ENCODE measurements at places on chromosomes 5 and 9. TPM values are rescaled to one million over a fixed set of nuclear protein-coding genes. Genes with fewer than 3 reads are reported as not detected.

The ADGRD2 gene
- not detected for total RNA-seq

The PDE6A gene
- total RNA-seq: not detected

The TIMD4 gene
- total RNA-seq: not detected

The DCAF10 gene
- total RNA-seq: 32.4 TPM

The CCDC192 gene
- total RNA-seq: not detected

The TUSC1 gene
- total RNA-seq: 10.2 TPM

The CCDC127 gene
- total RNA-seq: 4.6 TPM

The KLHL9 gene
- total RNA-seq: not detected

The RFX3 gene
- 0.60 TPM for total RNA-seq

The PCDHA13 gene
- 0.50 TPM for total RNA-seq

The MAMDC2 gene
- not detected for total RNA-seq

The EGFL7 gene
- 60.2 TPM for total RNA-seq

The DOK3 gene
- total RNA-seq: 1.1 TPM

The PCDHGB2 gene
- total RNA-seq: 1.9 TPM

The PCDHB12 gene
- 5.6 TPM for total RNA-seq

The CCNO gene
- total RNA-seq: 2.4 TPM

The ANKRD34B gene
- not detected for total RNA-seq

The MARCOL gene
- total RNA-seq: not detected

The SNCB gene
- total RNA-seq: 0.48 TPM

The GFPT2 gene
- 18.8 TPM for total RNA-seq

Data from H4 (cell line).